Sigmoid colon (tissue), 7 donors: ENCODE measurements at places on chromosomes 6 and 20. TPM values are rescaled to one million over a fixed set of nuclear protein-coding genes. Genes with fewer than 3 reads are reported as not detected.

Gene FAM184A
- 3.9 TPM for total RNA-seq

GRCh38 chr6:128131566-128131965, 230.7 kb upstream of the THEMIS start:
- DNase-seq: no peak

DNA sequence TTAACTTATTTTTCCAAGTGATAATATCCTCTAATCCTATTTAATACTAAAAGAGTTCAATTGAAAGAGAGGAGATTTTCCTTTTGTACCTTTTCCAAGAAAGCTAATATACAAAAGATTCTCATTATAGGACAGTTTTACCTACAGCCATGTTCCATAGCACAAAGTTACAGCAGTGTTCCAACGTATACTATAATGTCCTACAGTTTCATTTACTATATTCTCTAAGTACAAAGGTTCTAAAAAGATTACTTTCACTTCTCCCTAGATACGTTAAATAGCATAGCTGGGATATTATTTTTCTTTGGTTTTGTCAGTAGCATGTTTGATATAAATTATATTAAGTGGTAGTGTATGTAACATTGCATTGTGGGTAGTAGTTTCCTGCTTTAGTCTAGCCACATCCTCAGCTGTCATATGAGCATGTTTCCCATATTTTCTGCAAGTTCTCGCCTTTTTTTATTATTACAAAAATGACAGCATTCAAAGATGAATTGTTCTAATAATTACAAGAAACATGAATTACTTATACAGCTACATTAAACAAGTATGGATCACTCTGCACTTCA, 4.4 kb upstream of the RUNX2 start:
- DNase-seq: no peak

Gene TAB2
- total RNA-seq: 114 TPM

Gene LAMA2
- total RNA-seq: 119 TPM

GRCh38 chr6:145309842-145310535, 425.3 kb downstream of the EPM2A start:
- DNase-seq: no peak
